Glutamatergic neuron (in vitro differentiated cells): ENCODE measurements at places on chromosomes 2 and 18. TPM values are rescaled to one million over a fixed set of nuclear protein-coding genes. Genes with fewer than 3 reads are reported as not detected.

The REG3A gene
- total RNA-seq = not detected

The PTPRN gene
- total RNA-seq = 104 TPM

The EVX2 gene
- 0.76 TPM for total RNA-seq

The APOB gene
- total RNA-seq = not detected

The ECEL1 gene
- 2.3 TPM for total RNA-seq

The HOXD3 gene
- not detected for total RNA-seq

DNA sequence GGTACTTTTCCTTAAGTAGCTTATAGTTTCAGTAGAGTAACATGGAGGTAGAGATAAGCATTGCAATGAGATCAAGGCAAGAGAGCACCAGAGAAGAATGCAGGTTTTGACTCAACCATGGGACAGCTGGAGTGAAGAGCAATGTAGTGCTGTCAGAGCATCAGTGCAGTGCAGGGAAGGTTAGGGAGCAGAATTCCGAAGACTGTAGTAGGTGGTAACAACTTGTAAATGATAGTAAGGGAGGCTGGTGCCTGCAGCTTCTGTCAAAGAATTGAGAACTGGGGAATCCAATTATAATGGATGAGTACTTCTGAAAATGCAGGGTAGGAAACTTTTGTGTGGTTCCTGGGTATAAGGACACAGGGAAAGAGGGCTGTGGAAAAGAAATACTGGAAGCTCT is 183.2 kb downstream of the KCNS3 start:
- no peak for DNase-seq
- H3K27me3 ChIP-seq = no peaks in the 10 kb centered on the region

DNA sequence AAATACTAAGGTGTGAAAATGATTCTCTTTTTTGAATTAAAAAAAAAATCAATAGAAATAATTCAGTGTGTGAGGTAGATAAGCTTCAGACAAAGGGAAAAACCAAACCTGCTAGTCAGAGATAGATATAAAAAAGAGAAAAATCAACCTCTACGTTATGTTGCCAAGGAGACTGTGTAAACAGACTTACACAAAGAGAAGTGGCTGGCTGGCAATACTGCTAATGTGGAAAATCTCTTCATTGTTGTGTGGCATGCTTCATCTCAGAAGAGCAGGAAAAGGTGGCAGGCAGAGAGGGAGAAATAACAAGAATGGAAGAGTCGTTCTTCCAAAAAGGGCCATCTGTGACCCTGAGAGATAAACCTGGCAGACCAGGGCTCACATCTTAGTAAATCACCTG is 200.8 kb downstream of the SLC8A1 start:
- DNase-seq = no peak
- H3K27me3 ChIP-seq = no peaks in the 10 kb centered on the region

GRCh38 chr2:71851094-71851750 is 296.4 kb downstream of the CYP26B1 start:
- H3K36me3 ChIP-seq = peaks cover 11% of the 10 kb centered on the region
- no peaks in the 10 kb centered on the region for H3K4me1 ChIP-seq
- no peak overlapping the region for H3K4me3 ChIP-seq
- DNase-seq = no peak

DNA sequence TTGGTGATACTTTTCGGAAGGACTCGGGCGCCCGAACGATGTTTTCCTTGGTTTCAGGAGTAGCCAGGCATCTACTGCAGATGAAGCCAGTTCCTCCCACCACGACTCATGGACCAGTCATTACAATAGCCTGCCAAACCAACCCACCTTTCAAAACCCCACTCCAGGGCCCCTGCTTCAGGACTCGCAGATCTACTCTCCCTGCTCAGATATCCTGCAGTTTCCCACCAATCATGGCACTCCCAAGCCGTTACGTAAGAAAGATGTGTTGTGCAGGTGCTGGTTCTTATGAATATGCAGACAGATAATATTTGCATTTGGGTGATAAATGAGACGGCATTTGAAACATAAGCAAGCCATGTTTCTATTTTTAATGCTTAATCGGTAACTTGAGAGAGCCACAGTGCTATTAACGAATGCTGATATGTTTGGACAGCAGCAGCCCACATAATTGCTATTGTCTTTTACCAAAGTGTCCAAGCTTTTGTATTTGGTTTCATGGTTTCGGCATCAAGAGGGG is 3.5 kb upstream of the CYS1 start:
- H3K27ac ChIP-seq = no peak overlapping the region
- no peak for DNase-seq
- H3K4me1 ChIP-seq = no peaks in the 10 kb centered on the region
- H3K4me3 ChIP-seq = no peak overlapping the region
- peaks cover 11% of the 10 kb centered on the region for H3K27me3 ChIP-seq

DNA sequence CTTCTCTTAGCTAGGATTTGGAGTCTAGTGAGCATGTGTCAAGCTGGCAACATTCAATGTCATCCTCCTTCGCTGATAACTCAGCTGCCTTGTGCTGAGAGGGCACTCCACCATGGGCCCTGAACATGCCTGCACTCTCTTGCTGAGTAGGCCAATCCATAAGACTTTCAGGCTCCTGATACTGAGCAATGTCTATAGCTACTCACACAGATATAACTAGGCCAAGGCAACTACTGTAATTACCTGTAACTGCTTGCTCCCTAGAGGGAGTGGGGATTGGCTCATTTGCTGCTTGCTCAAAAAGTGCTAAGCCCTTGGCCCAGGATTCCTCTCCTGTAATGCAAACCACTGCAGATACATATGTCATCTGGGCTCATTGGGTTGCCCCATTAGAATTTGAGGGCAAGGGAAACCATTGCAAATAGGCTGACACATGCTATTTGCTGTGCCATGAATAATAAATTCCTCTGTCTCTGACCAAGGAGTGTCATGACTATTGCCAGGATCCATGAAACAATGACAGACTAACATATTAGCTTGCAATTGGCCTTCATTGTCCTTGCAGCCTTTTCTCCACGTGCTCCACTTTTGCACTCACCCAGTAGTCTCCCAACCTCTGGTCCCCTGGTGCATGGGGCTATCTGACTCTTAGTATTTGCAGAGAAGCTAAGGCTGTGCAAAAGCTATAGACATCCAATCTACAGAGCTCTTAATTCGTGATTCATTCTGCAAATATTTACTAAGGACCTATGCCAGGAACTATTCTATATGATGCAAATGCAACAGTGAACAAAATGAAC is 36.9 kb upstream of the BMPR2 start:
- no peaks in the 10 kb centered on the region for H3K27me3 ChIP-seq
- H3K36me3 ChIP-seq = no peaks in the 10 kb centered on the region
- no peak overlapping the region for H3K4me3 ChIP-seq

DNA sequence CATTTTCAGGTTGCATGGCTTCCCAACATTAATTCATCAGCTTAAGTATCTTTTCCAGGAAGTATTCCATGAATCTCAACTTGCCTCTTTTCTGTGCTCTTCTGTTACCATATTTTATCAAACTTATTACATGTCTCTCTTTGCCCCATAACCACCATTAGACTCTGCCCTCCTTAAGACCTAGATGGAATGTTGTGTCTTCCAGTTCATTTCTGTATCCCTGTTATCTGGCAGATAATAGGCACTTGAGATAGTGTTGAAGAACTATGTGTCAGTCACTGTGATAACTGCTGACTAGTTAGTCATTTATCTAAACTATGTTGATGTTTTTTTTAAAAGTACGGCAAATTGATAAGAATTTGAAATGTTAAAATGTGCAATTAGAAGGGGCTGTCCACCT is 41.8 kb downstream of the GLS start:
- no peak overlapping the region for H3K4me3 ChIP-seq
- no peaks in the 10 kb centered on the region for H3K4me1 ChIP-seq
- no peak for DNase-seq
- H3K27ac ChIP-seq = no peak overlapping the region
- no peaks in the 10 kb centered on the region for H3K27me3 ChIP-seq
- H3K36me3 ChIP-seq = no peaks in the 10 kb centered on the region

- DNase-seq = no peak
- no peak overlapping the region for H3K4me3 ChIP-seq
- peaks cover 13% of the 10 kb centered on the region for H3K4me1 ChIP-seq
- peaks cover 5% of the 10 kb centered on the region for H3K27me3 ChIP-seq
Observed at GRCh38 chr18:57035590-57035989, 111.3 kb upstream of the BOD1L2 start.

DNA sequence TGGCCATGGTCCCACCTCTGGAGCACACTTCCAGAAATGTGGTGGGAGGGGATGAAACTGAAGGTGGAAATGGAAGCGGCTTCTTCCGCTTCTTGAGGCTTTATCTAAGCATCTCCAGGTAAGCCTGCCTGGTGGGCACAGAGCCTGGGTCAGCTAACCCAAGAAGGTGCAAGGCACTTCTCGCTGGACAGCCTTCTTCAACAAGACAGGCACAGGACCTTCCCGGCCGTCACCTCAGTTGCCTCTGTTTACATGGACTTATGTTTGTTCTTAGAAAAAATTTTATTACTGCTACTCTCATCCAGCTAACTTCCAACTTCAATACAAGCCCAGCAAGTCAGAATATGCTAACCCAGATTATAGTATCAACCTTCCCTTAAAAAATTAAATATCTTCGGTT is 51.9 kb downstream of the SRD5A2 start:
- no peak overlapping the region for H3K4me3 ChIP-seq
- H3K27ac ChIP-seq = no peak overlapping the region
- H3K36me3 ChIP-seq = no peaks in the 10 kb centered on the region

- no peak for DNase-seq
- peaks cover 4% of the 10 kb centered on the region for H3K36me3 ChIP-seq
- H3K27ac ChIP-seq = no peak overlapping the region
- no peak overlapping the region for H3K4me3 ChIP-seq
- peaks cover 12% of the 10 kb centered on the region for H3K4me1 ChIP-seq
Observed at GRCh38 chr2:240296104-240296406, 139.4 kb upstream of the GPC1 start.

- no peaks in the 10 kb centered on the region for H3K36me3 ChIP-seq
- H3K27me3 ChIP-seq = no peaks in the 10 kb centered on the region
- H3K27ac ChIP-seq = no peak overlapping the region
- DNase-seq = no peak
- H3K4me3 ChIP-seq = no peak overlapping the region
Observed at GRCh38 chr2:100963026-100963375, 39.1 kb upstream of the RPL31 start.

DNA sequence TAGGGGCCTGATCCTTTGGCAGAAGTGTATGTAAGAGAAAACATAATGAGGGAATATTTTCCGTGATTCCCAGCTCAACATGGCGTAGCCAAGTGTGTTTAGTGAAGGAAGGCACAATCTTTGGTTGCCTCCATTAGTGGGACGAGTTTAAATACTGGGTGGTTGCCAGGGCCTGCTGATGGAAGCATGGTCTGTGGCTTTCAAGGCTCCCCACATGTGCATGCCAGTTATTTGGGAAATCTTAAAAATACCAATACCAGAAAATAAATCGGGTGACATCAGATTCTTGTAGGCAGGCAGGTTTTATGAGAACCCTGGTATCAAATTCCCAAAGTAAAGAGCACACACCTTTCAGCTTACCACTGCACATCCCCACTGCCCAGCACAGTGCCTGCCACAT is 7.1 kb downstream of the MYL12A start:
- no peak overlapping the region for H3K4me3 ChIP-seq
- DNase-seq = no peak
- no peak overlapping the region for H3K27ac ChIP-seq
- no peaks in the 10 kb centered on the region for H3K36me3 ChIP-seq
- H3K4me1 ChIP-seq = peaks cover 6% of the 10 kb centered on the region
